EH (cell line): ENCODE measurements at places on chromosomes 7 and 10.

GRCh38 chr10:74034301-74034700 lies 36.4 kb downstream of the VCL start:
- no peak for DNase-seq

GRCh38 chr10:132722394-132723329 lies 63.3 kb downstream of the NKX6-2 start:
- no peak for DNase-seq

- peak; percentile 74 for DNase-seq
These were observed 11.5 kb downstream of the PMS2 start for GRCh38 chr7:5997210-5997808.

DNA sequence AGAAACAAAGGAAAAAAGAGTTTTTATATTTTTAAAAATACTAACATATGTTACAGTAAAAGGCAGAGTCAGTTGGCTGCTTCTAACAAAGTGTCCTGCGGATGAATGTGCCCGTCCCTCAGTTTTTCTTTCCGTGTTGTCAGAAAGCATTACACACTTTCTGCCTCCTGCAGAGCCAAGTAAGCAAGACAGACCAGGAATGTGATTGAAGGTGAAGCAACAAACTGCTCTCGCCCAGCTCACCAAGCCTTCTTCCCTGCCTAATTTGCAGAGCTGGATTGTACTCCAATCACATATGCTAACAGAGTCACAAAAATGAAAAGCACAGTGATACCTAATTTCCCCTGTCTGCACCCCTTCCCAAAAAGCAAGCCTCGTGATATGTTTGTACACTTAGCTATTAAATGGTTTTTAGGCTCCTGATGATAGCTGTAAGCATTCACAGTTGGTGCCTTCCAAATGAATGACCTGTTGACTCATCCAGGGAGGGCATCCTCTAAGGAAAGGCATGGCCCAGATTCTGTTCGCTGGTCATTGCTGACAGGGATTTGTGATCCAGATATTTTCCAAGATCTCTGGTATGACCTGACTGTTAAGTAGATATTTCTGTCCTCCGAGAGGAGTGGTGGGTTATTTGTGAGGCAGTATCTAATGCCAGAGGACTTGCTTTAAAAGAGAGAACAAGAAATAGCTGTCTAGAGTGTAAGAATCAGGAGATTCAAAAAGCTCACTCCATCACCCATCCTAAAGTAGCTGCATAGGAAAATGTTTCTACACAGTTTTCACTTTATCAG lies 187.3 kb upstream of the PLXDC2 start:
- DNase-seq: no peak

DNA sequence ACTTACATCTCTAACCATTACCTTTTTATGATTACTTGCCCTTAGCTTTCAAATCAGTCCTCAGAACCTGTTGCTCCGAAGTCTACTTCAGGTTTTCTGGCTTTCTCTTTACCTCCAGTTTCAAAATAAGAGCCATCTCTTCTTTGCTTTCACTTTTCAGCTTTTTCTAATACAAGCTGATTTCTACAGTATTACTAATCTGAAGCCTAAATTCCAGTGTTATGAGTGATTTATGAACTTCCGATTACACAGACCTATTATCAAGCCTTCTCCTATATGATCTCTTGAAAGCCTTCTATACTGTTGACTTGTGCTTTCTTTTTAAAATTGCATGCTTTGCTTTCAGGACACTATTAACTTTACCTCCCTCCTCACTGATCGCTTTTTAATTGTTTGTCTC lies 1307.8 kb upstream of the CELF2 start:
- peak; percentile 0 for DNase-seq

DNA sequence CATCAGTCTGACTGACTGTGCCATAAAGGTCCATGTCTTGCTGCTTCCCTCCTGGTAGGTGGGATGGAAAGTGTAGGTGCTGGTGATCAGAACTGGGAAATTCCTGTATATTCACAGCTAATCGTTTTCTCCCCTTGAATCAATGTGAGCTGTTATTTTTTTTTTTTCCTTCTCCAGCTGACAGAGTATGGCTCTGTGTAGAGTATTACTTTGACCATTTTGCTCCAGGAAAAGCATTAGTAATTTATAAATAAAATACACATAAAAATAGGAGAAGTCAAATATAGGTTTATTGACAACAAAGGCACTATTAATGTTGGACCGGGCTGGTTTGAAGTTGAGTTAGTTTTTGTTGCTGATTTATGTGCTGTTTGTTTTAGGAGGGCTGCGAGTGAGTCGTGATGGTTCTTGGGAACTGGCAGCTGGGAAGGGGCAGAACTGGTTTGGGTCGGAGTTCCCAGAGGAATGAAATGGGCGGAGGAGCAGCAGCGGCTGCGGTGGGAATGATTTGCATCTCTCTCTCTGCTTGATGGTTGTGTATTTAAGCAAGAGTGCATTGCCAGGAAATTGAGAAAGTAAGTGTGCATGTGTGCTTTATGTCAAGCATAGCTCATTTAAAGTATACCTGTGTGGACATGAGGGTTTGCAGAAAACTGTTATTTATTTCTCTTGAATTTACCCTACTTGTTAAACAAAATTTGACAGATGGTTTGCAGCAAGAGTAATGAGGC lies 80.9 kb downstream of the LRMDA start:
- no peak for DNase-seq
